HAP-1 (cell line): ENCODE measurements at places on chromosomes 7 and 10.

GRCh38 chr10:34022195-34022594 lies 687.7 kb upstream of the NRP1 start:
- no peak for DNase-seq

DNA sequence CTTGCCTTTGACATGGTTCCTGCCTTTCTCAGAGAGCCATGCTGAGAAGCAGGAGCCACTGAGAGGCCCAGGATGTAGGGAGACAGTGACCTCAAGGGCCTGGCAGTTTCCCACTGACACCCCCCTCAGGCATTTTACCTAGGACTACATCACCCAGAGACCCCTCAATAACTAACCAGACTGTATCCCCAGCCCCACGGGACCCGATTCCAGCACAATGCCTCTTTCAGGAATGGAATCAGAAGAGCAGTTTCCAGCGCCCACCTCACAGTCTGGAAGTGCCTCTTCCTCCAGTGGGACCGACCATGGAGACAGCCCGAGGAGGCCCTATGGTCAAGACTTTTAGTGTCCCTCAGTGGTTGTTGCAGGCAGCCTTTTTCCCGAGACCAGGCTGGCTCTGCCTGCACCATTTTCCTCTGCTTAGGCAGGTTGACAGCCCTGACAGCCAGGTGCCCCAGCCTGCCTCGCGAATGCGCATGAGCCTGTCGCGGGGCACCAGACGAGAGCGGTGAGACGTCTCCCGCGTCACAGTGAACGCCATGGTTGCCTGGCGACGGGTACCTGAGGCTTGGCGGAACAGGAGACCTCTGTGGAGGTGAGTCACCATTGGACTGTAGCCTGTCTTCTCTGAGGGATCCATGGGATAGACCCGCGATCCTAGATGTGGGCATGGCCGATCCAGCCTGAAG lies 28.4 kb upstream of the ZNF273 start:
- DNase-seq: no peak

GRCh38 chr10:234708-235406 lies 99.6 kb downstream of the ZMYND11 start:
- DNase-seq: no peak

GRCh38 chr7:124452186-124452585 lies 313.4 kb downstream of the GPR37 start:
- no peak for DNase-seq

DNA sequence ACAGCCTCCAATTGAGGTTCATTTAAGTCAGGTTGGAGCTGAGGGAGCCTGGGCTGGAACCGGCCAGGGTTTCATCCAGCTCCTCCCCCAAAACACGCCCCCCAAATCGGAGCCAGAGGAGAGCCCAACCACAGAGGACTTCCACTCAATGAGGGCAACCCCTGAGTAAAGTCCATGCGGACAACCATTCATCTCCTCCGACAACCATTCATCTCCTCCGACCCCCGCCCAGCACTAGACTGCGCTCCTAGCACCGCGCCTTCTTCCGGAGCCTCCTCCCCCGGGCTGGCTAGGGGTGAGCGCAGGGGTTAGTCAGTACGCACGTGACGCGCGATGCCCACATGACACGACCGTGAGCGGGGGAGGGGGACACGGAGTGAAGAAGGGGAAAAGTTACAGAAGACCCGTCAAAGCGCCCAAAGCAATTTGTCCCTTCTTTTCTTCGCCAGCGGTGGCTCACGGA lies 1.4 kb downstream of the MAGI2 start:
- DNase-seq: peak; percentile 10

GRCh38 chr7:78863281-78863680 lies 590.2 kb downstream of the MAGI2 start:
- peak; percentile 10 for DNase-seq

GRCh38 chr10:97278491-97278989 lies 13.9 kb downstream of the ARHGAP19 start:
- DNase-seq: no peak

GRCh38 chr7:51611937-51612336 lies 295.3 kb upstream of the COBL start:
- peak; percentile 79 for DNase-seq

DNA sequence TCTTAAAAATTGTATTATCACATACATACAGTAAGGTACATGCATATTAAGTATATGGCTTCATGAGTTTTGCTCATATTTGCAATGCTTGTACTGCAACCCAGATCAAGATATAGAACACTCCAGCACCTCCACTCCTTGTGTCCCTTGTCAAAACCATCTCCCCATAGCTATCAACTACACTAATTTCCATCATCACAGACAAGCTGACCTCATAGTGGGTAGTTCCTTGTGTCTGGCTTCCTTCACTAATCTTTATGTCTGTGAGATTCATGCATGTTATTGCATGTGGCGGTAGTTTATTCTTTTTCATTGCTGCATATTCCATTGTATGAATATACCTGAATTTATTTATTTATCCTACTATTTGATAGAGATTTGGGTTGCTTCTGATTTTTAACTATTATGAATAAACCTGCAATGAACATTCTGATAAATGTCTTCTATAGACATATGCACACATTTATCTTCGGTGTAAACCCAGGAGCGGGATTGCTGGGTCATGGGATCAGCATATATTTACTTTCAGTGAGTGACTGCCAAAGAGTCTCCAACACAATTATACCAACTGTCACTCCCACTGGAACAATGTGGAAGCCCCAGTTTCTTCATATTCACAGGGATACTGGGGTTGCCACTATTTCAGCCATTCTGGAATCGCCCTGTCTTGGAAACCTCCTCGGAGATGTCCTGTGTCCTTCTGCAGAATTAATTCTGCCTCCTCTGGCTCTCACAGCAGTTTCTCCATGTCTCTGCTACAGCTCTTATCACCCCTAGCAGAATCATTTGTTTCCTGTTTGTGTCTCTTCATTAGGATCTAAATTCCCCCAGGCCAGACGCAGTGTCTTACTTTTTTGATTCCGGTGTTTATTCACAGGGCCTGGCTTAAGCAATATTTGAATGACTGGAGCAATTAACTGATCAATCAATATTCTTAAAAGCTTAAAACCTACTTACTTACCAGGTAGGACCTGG lies 14.7 kb upstream of the ADAM12 start:
- DNase-seq: no peak

DNA sequence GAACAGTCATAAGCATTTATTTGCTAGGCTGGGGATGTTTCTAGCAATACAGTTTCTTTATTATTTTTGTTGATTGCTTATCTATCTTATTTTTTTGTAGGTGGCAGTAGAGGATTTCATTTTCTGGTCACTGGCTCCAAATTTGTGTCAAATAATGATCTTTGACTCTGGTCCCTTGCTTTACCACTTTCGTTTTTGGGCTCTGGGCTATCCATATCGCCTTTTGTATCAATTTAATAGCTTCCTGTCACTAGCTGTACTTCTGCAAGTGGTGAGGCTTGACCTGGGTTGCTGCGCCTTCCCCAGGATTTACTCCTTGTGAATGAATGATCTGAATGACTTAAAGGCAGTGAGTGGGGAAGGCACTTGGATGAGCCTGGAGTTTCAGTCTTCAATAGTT lies 48.4 kb downstream of the MDFIC start:
- no peak for DNase-seq

GRCh38 chr7:55180963-55181542 lies 162.2 kb downstream of the EGFR start:
- DNase-seq: no peak

GRCh38 chr10:96720422-96721206 lies at the start of gene PIK3AP1:
PIK3AP1 (minus strand) TSS chr10:96720514; CDS start chr10:96720394, 120 bp downstream.
- peak; percentile 79 for DNase-seq

GRCh38 chr7:125511310-125511709 lies 581.7 kb upstream of the POT1 start:
- DNase-seq: no peak

- no peak for DNase-seq
Observed at GRCh38 chr7:151637781-151638261, 118.1 kb upstream of the RHEB start.
